ENCODE measurements at places on chromosomes 2 and 18.

- DNase-seq: no peak
These were observed 101.7 kb downstream of the GAREM1 start for GRCh38 chr18:32368991-32369390.

DNA sequence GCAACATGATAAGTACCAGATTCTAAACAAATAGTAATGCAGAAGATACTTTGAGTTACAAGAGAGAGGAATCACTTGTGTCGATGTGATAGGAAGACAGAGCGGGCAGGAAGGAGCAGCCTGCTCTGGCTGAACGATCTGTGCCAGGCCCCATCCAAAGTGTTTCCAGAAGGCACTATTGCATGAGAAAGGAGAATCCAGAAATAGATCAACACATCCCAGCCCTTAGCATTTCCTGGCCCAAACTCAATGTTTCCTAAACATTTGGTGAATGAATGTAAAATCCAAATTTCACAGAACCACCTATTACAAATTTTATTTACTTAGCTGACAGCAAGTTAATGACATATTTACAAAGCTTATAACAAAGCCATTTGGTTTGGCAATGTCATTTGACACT, 257.2 kb downstream of the TXNL1 start:
- DNase-seq: no peak

DNA sequence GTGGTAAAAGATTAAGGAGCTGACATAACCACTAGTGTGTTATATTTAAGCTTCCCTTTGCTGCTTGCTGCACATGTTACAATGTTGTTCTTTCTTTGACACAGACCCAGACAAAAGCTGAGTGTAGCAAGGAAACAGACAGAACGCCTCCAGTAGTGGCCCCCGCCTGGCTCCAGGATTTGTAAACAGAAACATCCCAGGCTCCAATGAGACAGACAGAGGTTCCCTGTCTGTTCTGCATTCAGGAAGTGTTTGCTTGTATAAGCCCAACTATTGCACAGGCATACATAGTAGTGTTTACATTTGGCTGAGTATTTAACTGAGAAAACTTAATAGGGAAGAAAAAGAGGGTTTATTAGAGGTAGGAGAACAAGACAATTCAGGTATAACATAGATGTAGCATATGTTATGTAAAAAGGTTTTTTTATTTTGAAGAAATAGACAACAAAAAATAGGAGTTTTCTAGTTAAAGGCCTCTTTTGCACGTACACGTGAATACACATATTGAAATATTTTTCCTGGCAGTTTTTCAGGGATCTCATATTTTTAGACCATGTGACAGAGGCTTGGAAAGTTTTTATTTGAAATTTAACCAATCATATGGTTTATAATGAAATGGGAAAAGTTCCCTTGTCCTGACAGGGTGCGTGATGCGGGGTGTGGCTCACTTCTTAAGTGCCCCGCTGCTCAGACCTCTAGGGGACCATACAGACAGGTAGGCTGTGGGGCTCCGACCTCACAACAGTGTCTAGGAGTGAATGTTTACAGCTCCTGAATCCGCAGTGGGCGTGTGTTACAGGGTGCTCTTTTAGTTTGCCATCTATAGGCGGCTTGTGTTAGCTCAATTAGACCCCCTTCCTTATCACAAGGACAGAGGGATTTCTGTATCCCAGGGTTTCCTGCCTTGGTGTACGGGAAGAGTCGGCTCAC, 118.4 kb downstream of the BMPR2 start:
- DNase-seq: no peak

DNA sequence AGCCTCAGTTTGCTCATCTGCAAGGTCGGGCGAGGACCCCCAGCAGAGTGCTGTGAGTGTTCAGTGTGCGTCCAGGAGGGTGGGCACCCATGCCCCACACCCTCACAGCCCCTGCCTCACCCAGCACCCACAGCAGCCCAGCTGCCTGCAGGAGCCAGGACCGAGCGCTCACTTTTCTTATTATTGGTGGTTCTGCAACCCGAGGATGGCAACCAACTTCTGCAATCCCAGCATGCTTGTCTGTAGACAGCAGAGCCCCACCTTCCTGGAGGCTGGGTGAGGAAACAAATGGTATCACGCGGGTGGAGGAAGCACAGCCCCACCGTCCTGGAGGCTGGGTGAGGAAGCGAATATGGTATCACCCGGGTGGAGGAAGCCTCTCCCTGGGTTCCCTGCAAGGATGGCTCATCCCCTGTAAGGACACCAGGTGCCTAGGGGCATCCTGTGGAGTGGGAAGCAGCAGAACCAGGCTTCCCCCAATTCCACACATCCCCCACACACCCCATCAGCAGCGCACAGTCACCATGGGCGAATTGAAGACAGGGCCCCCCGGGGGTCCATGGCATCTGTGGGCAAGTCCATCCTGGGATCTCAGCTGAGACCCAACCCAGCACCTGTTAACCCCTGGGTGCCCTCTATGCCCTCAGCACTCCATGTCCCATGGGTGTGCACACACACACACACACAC, 220.5 kb upstream of the RAB6C start:
- no peak for DNase-seq

DNA sequence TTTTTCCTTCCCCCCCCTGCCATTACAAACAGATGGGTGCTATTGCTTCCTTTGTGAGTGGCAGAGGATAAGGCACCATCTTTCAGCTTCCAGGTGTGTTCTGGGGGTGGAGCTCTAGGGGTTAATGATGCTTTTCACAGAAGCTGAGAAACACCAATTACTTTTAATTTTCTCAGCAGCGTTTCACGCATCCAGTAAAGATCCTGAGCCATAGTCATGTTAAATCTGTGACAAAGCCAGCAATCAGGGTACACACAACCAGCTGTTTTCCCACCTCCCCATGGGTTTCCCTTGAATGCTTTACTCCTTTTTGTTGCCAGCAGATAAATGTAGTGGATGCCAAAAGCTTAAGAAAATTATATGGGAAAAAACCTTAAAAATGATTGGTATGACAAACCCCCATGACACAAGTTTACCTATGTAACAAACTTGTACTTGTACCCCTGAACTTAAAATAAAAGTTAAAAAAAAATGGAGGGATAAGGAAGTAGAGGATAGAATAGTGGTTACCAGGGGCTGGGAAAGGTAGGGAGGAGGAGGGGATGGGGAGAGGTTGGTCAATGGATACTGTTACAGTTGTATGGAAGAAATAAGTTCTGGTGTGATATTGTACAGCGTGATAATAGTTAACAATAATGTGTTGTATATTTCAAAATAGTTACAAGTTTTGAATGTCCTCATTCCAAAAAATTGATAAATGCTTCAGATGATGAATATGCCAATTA, 70.0 kb downstream of the ACOXL start:
- no peak for DNase-seq

- peak; percentile 16 for DNase-seq
These were observed 353.1 kb upstream of the FANCL start for GRCh38 chr2:58594175-58594574.

DNA sequence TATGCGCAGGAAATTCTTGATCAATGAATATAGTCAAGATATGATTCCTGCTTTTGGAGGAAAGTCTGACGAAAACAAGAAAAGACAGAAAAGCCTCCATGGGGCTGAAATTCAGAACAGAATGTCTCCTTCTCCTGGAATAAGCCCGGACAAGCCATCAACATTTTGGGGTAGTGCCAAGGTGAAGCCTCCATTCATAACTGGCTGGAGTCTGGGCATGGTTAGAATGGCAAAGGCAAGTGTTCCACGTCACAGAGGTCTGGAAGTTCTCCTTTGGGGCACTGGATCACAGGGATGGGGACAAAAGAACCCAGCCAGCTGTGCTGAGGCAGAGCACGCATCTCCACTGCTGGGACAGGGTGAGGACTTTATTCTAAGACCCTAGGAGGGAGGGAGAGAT, 505.7 kb downstream of the CMPK2 start:
- no peak for DNase-seq

DNA sequence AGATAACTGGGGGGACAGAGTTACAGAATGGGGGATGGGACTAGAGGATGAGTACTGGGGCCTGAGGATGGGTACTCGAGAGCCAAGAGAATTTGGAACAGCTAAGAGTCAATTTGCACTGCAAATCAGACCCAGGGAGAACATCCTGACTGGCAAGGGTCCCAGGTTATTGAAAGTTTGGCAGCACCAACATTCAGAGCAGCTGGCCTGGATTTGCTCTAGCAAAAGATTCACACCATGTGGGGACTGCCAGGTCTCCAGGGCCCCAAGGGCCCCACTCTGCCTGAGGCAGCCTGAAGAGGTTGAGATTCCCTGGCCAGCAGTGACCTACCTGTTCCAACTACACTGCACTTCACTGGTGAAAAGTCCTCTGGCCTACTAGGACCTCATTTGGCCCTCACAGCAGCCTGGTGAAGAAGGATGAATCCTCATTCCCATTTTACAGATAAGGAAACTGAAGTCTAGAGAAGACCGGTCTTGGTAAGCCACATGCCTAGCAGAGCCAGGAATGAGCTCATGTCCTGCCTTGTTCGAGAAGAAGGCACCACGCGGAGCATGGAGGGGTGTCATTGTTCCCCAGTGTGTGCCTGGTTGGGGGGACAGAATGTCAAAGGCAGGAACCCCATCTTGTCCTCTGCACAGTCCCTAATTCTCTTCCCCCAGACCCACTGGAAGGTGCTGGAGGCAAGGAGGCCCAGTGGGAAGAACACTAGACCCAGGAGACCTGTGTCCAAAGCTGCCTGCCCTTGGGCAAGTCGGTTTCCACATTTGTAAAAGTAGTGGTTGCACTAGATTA, 258.6 kb downstream of the TNS1 start:
- no peak for DNase-seq

DNA sequence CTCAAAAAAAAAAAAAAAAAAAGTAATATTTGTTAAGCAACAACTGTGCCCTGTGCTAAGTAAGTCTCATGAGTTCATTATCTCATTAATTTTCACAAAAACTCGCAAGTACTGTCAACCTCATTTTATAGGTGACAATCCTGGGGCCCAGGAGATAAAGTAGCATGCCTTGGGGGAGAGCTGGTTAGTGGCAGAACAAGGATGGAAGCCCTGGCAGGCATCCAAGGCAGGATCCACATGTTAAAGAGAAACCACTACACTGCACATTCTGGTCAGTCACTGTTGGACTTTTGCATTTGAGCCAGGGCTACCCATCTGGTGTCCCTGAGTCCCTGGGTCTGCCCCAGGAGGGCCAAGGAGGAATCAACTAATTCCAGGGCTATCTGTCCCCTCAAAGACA, 54.6 kb downstream of the ZFP36L2 start:
- DNase-seq: no peak

GRCh38 chr2:154189953-154190352, 318.2 kb downstream of the GALNT13 start:
- peak; percentile 55 for DNase-seq

GRCh38 chr18:63071701-63072141, 247.8 kb downstream of the BCL2 start:
- no peak for DNase-seq

- peak; percentile 73 for DNase-seq
These were observed 3.9 kb upstream of the PSMD1 start for GRCh38 chr2:231052494-231053451.

DNA sequence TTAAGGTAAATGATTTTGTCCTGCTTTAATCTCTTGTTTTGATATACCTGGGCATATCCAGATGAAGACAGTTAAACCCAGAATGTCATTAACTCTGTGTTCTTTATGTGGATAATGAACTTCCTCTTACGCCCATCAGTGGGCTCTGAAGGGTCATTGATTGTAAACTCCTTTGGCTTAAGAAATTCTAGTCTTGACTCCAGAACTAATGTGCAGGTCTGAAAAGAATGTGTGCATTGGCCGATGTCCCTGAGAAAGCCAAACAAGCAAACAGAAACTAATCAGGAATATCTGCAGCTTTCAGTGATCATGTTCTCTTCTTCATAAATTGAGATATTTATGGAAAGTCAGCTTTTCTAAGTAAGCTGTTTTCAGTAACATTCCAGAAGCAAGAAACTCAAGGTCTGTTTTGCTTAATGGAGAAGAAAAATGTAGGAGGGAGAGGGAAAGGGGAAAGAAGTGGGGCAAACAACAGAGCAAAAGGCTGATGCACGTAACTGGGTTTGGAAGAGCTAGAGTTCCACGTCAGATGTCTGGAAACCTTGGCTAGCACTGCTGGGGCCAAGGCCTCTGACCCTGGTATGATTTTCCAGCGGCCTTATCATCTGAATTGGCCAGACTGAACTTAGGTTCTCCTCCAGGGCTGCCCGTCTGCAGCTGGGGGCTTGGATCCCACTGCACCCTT, 61.3 kb upstream of the FHL2 start:
- no peak for DNase-seq

DNA sequence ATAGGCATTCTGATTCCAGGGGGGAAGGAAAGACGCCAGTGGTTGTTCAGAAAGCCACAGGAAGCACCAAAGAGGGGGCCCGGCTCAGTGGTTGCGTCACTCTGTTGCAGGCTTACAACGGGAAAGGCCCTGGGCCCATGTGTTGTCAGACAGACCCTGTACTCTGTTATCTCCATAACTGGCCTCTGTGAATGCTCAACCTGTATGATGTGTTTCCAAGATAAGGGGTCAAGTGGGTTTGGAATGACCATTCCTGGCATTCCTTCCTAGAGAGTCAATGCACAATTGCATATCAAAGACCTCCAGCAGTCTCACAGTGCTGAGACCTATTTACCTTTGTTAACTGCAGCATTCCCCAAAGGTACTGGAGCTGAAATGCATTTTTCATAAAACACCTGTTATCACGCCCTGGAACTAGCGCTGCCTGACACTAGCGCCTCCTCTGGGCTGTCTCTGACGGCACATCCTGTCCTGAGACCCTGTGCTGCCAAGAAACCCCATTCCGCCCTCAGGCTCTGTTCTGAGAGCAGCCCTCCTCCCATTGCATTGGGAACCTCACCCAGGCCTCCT, 13.2 kb upstream of the LRRFIP1 start:
- DNase-seq: no peak

GRCh38 chr2:173623438-173624319, 269.0 kb downstream of the CDCA7 start:
- no peak for DNase-seq

DNA sequence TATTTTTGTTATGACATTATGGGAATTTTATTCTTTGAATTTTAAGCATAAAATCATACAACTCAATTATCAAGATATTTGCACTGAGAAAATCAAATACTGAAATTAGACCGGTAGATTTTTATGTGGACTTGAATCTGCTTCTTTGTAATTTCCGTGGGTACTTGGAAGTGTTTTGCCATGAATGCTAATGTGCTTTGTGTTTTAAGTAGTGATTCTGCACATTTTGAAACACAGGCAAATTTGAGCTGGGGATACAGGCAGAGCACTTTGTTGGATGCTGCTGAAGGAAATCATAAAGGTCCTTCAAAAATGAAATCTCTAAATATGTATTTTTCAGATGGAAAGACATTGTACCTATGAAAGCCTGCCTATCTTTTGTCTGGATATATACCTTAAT, 446.3 kb upstream of the POU3F3 start:
- DNase-seq: no peak

GRCh38 chr2:129906139-129906860, 73.2 kb upstream of the RAB6C start:
- no peak for DNase-seq
